ENCODE measurements at places on chromosomes 1 and 21.
A peak's percentile ranks its signal among the peaks of the same experiment; 100 is the strongest.

DNA sequence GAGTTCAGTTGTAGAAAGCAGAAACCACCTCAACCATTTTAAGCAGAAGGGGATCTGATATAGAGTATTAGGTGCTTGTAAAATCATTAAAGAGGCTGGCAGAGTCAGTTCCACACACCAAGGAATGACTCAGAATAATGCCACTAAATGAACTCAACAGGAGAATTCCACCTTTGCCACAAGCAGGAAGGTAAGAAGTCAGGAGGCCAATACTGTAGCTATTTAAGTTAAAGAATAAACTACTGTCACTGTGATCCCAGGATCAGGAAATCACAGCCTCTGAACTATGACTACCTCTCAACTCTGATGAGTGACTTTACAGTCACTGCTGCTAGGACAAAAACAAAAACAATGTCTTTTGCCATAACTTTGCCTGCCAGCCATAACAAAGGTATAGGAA, 52.5 kb upstream of the PRMT6 start:
- DNase-seq = no peak

GRCh38 chr1:199163670-199164069, 524.8 kb downstream of the PTPRC start:
- DNase-seq = no peak

DNA sequence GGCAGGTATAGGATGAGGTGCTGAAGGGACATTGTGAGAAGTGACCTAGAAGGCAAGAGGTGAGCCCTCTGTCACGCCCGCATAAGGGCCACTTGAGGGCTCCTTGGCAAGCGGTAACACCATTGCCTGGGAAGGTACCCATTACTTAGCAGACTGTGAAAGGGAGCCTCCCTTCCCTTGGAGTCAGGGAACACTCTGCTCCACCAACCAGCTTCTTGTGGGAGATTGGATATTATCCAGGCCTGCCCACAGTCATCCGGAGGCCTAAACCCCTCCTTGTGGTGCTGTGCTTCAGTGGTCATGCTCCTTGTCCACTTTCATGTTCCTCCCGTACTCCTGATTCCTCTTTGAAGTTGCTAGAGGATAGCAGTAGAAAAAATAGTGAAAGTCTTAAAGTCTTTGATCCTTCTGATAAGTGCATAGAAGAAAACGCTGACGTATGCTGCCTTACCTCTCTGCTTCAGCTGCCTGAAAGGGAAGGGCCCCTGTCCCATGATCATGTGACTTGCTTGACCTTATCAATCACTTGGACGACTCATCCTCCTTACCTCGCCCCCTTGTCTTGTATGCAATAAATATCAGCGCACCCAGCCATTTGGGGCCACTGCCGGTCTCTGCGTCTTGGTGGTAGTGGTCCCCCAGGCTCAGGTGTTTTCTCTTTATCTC, 16.0 kb downstream of the RBBP4 start:
- DNase-seq = no peak

- no peak for DNase-seq
Observed at GRCh38 chr21:33976082-33977016, 60.7 kb upstream of the ATP5PO start.

GRCh38 chr1:11494771-11495170, 15.8 kb downstream of the DISP3 start:
- DNase-seq = peak; percentile 3

GRCh38 chr1:100441651-100442050, 89.3 kb downstream of the CDC14A start:
- DNase-seq = no peak

DNA sequence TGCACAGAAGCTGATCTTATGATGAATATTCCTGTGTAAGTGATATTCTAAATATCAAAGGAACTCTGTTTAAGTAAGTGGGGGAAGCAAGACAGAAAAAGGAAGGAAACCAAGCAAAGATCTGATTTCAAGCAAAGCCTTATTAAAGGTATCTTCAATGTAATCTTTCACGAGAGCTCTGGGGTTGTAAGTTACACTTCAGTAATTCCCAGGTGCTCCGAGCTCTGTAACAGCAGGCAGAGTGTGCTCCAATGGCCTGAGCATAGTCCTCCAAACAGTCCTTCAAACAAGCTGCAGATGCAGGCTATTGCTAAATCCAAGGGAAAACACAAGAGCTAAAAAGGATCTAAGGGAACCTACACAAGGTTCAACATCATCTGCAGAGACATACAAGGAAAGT, 949.7 kb upstream of the TMPRSS15 start:
- DNase-seq = no peak

DNA sequence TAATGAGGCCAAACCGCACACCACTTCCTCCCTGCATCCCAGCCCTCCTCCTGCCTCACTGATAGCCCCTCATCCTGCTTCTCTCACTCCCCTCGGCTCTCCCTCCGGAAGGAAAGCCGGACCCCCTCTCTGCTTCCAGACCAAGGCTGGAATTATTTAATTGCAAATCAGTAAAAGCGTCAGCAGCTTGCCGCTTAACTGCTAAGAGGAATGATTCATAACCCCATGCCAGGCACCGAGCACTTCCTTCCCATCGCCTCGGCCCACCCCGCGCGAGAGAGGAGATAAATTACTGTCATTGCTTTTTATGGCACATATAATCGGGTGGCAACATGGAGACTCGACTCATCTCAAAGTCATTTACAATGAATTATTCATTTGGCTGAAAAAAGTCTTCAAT, 77.3 kb downstream of the UBIAD1 start:
- no peak for DNase-seq

DNA sequence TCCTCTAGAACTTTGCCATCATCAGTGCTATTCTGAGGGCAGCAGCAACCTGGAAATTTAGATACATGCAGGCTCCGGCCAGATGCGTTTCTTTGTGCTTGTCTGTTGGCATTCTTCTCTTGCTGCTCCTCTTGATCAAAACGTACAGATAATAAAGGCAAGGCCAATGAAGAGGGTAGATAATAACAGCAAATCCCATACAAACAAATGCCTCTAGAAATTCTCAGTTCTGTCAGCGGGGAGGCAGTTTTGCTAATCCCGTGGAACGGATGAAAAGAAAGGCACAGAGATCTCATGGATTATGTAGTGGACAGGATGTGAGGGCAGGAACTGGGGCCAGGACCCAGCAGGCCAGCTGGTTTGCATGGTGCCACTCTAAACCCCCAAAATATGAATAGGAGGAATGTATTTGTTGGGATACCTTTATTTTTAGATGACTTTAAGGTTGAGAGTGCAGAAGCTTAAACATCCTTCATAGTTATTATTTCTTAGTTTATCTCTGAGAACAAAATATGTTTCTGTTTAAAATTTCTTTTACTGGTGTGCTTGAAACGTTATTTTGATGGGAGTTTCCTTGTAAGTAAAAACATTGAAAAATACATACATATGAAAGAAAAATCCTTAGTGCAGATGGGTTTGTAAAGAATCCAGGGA, 1.5 kb downstream of the ITSN1 start:
- no peak for DNase-seq

- DNase-seq = no peak
Observed at GRCh38 chr1:247401310-247402119, 14.5 kb upstream of the NLRP3 start.

GRCh38 chr1:151006327-151007052, at the start of gene MINDY1:
TSS of gene MINDY1 (minus strand) at chr1:151006902. CDS start at chr1:151002617, 4,285 bp downstream.
- peak; percentile 73 for DNase-seq

GRCh38 chr1:109331113-109331512, 24.3 kb upstream of the MYBPHL start:
- no peak for DNase-seq

- DNase-seq = no peak
Observed at GRCh38 chr1:223748405-223748772, 36.0 kb downstream of the CAPN2 start.

GRCh38 chr1:95506736-95507414, 272.9 kb downstream of the RWDD3 start:
- no peak for DNase-seq

- DNase-seq = no peak
Observed at GRCh38 chr1:4176841-4177240, 276.8 kb upstream of the C1orf174 start.

- no peak for DNase-seq
Observed at GRCh38 chr1:81970416-81970815, 169.7 kb downstream of the ADGRL2 start.

GRCh38 chr1:94310570-94311270, 73.3 kb upstream of the ARHGAP29 start:
- no peak for DNase-seq

- no peak for DNase-seq
Observed at GRCh38 chr1:29821605-29822004, 585.3 kb downstream of the PTPRU start.

DNA sequence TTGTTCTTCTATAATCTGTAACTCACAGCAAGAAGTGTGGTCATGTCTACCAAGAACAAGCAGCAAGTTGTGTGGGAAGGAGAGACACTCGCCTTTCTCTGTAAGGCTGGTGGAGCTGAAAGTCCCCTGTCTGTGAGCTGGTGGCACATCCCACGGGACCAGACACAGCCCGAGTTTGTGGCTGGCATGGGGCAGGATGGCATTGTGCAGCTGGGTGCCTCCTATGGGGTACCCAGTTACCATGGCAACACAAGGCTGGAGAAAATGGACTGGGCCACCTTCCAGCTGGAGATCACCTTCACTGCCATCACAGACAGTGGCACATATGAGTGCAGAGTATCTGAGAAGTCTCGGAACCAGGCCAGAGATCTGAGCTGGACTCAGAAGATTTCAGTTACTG, 15.5 kb downstream of the CD101 start:
- DNase-seq = no peak

Measured in WTC11 (cell line).